ENCODE measurements at places on chromosomes 13 and 19. TPM values are rescaled to one million over a fixed set of nuclear protein-coding genes. Genes with fewer than 3 reads are reported as not detected.

DNA sequence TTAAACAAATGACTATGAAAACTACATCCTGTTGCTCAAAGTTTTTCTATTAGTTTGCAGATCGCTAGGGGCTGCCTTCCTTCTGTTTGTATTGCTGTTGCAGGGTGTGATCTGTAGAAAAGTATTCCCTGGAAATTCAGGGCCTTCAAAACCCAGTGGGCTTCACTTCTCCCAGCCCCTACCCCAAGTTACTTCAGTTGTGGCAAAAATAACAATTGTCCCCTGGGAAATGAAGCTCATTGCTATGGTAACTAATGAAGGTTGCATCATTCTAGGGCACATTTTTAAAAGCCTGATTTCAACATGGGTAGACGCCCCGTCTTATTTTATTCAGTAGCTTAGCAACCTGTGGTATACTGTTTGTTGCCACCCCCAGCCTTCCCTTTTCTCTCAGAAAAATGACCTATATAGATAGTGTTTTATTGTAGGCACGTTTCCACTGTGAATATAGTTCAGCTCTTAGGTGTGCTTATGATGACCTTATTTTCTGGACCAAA, 60.9 kb downstream of the WDFY2 start:
- DNase-seq, result no peak

- DNase-seq, result peak; percentile 6
Measured at GRCh38 chr13:70339738-70340137, 231.5 kb upstream of the KLHL1 start.

DNA sequence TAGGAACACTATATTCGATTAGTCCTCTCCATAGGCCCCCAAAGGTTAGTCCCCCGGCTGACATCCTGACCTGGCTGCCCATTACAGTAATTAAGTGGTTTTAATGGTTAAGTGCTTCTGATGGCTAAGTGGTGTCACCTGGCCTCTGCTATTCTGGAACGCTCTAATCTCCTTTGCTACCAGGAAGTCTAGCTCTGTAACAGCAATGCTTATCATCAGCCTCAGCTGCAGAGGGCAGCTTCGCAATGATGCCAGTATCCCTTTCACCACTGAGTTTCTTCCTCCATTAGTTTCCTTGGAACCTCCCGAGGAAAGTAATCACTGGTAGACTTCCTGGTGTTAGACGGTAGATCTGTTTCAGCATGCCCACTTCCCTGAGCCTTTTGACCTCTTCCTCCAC, 8.6 kb upstream of the RNF6 start:
- DNase-seq, result no peak

DNA sequence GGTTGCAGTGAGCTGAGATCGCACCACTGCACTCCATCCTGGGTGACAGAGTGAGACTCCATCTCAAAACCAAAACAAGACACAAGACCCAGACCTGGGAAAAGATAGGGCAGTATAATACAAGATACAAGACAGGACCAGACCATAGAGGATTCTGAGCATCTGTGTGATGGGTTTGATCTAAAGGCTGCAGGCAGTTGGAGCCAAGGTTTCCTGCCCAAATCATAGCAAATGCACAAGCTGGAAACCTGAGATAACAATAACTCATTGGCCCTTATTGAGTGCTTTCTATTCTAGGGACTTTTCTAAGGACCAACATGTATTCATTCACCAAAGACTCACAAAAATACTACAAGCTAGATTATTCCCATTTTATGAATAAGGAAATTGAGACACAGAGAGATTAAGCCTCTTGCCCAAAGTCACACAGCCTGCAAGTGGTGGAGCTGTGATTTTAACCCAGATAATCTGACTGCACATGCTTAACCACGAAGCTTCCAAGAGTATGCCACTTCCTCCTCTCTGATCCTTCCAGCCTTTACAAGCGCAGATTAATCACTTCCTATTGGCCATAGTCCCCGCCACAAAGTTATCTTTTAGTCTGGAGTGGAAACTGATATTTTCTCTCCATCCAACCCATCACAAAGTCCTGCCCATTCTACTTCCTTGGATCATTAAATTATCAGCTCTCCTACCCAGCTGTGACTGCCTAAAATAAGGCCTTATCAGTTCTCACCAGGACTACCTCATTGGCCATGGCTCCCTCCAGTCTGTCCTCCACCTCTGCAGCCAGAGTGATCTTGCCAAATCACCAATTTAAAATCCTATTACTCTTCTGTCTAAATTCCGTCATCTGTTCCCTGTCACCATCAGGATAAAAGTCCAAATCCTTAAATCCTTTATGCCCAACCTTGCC, 147.2 kb downstream of the FLT1 start:
- no peak for DNase-seq

Gene ZNF507
- total RNA-seq, result 27.4 TPM

Measured in HCT116 (cell line).